T-helper 2 cell (primary cell): ENCODE measurements at places on chromosomes 5 and 9.

DNA sequence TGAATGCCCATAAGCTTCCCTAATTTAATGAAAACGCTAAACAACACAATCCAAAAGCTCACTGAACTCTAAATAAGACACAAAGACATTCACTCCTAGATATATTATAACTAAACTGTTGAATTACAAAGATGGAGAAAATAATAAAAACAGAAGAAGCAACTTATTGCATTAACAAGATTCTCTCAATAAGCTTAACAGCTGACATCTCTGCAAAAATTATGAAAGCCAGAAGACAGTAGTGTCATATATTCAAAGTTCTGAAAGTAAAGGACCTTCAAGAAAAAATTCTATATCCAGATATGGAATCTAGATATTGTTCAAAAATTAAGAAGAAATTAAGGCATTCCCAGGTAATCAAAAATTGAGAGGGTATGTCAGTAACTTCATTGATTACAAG lies 957.8 kb upstream of the TYRP1 start:
- DNase-seq: no peak

DNA sequence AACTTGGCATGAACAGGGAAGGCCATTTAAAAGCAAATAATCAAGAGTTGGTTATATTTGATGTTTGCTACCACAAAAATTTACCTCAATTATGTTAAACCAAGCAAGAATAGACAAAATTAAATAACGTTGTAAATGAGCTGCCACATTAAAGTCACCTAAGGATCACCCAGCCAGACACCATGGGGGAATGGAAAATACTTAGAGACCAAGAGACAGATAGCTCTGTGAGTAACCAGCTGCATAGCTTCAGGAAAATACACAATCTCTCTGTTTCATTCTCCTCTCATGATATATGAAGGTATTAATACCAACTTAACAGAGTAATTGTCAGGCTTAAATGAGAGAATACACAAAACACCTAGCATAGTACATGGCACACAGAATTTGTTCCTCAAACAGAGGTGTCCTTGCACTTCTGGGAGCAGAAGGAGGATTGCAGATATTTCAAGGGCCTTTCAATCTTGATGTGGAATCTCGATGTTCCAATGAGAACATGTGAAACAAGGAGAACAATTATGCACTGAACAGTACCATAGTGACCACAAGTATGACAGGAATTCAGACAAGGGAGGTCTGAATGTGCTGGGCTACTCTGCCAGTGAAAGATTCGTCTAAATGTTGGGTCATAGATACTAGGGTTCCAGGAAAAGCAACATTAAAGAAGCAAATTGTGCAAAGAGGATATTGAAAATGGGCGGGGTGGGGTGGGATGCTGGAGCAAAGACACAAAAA lies 18.6 kb downstream of the JAKMIP2 start:
- no peak for DNase-seq

DNA sequence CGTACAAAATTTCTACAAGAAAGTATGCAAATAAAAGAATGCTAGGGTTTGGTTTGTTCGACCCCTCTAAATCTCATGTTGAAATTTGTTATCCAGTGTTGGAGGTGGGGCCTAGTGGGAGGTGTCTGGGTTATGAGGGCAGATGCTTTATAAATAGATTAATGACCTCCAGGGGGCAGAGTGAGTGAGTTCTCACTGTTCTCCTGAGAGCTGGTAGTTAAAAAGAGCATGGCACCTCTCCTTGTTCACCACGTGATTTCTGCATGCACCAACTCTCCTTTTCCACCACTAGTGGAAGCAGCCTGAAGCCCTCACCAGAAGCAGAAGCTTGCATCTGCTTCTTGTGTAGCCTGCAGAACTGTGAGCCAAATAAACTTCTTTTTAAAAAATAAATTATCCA lies 50.4 kb upstream of the FAM170A start:
- DNase-seq: no peak

- no peak for DNase-seq
Observed at GRCh38 chr5:168404365-168404764, 81.9 kb upstream of the RARS1 start.

- no peak for DNase-seq
Observed at GRCh38 chr5:149005077-149005892, 57.6 kb downstream of the SH3TC2 start.

DNA sequence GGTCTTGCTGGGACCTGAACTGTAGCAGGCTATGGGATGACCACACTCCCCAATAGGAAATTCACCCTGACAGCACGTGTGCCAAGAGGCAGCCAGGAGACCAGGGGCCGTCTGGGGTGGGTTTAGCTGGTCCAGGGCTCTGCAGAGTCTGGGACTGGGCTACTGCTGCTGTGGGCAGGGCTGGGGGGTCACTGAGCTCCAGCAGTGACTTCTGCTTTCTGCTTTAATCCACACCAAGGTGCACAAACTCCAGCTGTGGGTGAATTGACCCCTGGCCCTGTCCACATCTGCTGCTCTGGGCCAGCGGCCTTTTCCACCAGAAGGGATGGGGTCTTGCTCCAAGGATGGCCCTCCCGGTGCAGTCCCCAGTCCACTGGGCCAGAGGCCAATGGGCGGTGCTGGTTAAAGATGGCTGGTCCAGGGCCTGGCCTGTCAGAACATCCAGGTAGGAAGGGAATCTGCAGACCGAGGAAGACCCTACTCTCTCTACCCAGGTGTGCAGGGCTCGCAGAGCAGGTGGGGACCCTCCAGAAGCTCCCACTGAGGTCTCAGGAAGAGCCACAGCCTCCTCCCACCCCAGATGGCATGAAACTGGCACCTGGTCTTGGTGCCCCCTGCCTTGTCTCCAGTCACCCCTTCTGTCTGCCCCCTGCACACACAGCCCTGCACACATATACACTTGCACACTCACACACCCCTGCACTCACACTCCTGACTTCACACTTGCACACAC lies 28.0 kb downstream of the GLT6D1 start:
- no peak for DNase-seq

DNA sequence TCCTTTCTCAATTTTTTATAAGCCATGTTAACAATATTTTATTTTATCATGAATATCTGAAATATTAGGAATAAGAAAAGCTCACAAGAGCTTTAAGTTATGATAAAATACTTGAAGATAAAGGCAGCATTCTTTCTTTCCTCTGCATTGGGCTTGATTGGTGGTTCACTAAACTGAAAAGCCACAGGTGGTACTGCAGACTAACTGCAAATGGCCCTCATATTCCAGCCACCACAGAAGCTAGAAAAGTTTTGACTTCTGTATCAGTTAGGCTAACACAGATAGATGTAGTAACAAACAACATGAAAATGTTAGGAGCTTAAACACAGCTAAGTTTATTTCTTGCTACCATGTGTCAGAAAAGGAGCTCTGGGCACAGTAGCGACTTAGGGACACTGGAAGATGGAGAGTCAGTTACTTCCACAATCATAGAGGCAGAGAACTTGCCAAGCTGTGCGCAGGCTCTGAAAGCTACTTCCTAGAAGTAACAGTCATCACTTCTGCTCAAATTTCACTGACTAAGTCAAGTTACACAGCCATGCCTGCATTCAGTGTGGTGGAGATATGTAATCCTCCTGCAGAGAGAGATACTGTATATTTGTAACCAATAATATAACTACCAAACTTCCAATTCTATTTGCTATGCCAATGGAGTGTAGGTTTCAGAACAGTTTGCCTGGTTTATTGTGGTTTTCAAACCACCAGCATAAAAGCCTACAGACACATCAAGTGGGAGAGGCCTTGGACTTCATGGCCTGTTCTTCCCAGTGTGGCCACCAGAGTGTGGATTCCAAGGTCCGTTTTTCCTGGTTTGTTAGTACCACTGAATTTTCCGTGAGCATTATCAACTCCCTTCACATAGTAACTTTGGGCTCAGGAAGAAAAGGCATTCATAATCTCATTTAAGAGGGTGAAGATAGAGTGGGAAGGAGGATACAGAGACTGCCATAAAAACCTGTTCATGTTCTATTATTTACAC lies 268.3 kb downstream of the PJA2 start:
- DNase-seq: no peak

- no peak for DNase-seq
Observed at GRCh38 chr5:180128671-180129261, 57.2 kb upstream of the RNF130 start.

GRCh38 chr5:150788977-150789376 lies 10.4 kb downstream of the SMIM3 start:
- no peak for DNase-seq

GRCh38 chr9:33233626-33234342 lies 6.2 kb upstream of the SPINK4 start:
- no peak for DNase-seq

DNA sequence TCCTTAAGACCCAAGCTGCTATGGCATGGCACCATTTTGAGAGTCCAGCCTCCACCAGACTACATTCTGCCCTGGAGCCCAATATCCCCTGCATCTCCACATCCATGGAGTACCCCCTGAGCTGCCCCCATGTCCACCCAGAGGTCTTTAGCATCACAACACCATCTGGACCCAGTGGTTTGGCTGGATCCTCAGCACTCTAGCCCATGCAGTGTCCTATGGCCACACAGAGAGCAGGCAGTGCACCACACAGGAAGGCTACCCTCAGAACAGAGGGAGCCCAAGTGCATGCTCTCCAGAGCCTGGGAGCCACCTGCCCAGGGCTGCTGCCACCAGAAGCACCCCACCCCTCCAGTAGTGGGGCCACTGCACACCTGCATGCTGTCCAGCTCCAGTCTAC lies 18.6 kb upstream of the DAP start:
- no peak for DNase-seq

GRCh38 chr9:122767817-122768216 lies 20.9 kb upstream of the OR5C1 start:
- DNase-seq: no peak

- DNase-seq: no peak
Observed at GRCh38 chr5:121313886-121314285, 537.8 kb upstream of the FTMT start.

DNA sequence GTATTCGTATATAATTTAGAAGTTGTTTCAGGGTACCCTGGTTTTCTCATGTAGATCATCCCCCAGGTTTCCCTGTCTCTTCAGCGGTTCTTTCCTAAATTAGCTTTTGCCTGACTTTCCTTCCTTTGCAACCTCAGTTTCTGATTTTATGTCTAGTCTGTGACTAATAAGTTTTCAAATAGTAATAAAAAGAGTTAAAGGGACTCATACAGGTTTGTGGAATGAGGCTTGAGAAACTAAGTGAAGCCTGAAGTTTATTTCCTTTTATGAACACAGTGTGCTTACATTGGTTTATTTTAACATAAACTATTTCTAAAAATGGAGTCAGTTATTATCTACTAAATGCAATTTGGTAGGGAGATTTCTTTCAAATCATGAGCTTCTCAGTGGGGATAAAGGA lies 96.8 kb downstream of the TRIO start:
- DNase-seq: no peak

- no peak for DNase-seq
Observed at GRCh38 chr9:112755675-112756074, 5.1 kb downstream of the SNX30 start.

DNA sequence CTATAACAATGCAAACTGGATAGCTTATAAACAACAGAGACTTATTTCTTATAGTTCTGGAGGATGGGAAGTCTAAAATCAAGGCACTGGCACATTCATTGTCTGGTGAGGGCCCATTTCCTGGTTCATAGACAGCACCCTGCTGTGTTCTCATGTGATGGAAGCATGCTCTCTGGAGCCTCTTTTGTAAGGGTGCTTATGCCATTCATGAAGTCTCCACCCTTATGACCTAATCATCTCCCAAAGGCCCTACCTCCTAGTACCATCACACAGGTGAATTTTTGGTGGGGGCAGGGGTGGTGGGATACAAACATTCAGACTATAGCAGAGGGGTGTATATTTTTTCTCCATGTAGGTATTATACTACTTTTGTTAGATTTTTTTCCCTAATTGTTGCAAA lies 92.4 kb downstream of the UNC13B start:
- DNase-seq: no peak

DNA sequence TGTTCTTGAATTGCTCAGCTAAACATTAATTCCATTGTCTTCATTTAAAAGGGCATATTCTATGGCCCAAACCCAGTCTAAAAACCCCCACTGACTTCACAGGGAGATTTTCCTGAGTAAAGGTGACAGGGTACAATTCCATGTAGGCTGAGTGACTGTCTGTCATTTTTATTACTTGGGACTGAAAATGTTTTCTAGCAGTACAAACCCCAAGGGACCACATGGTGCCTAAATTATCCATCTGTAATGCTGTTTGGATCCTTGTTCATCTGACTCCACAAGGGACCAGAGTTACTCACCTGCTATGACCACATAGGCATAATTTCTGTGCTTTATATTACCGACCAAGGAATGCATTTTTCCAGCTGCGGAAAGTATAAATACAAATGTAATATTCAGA lies 349.1 kb downstream of the ZNF608 start:
- DNase-seq: no peak

- DNase-seq: no peak
Observed at GRCh38 chr5:20113031-20113715, 125.2 kb upstream of the CDH18 start.

DNA sequence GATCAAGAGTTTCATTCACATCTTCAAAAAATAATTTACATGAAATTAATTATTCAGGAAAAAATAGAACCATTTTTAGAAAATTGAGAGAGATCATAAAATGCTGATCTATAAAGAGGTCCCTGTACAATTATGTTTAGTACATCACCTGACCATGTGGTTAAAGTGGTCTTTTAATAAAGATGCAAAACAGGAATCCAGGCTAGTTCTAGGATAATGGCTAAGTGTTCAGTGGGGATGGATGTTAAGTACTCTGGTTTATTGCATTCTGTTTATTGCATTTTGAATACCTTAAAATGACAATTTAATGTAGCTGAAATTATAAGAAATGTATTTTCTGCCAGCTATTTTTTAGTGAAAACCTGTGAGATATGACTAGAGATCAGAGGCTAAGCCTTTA lies 72.0 kb upstream of the SMC2 start:
- no peak for DNase-seq

DNA sequence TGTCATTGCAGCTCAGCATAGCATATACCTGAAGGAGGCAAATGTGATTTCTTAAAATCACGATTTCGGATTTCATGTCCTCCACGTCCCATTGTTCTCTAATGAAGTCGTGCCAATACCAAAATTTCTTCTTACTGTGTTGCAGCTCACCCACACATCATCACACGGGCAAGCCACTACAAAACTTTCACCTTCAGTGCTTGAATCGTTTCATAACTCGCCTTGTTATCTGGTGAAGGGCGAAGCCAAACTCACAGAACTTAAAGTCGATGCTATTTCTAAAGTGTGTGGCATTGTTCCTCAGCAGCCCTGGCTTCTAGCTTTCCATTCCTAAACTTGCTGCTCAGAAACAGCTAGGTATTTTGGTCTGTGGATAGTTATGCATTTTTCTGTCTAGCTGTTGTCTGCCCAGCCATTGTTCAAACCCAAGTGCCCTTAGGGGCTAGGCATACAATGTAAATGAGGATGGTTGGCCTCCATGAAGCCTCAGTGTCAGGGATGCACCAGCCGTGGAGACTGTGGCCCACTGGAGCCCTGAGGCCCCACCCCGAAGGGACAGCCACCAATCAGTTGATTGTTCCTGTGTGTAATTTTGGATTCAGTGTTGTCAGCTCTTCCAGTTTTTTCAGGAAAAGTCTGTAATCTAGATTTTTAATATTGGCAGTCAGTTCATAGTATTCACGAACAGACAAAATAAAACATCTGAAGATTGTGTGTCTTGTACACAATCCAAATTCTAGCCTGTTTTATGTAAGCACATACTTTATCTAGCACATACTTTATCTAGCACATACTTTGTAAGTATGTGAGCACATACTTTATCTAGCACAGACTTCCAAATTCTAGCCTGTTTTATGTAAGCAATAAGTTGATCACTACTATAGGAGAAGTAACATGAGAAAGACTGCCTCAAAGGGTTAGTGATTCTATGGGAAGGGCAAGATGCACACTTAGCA lies 112.8 kb downstream of the DAPK1 start:
- DNase-seq: no peak

- DNase-seq: no peak
Observed at GRCh38 chr5:146079695-146080373, 25.5 kb downstream of the PLAC8L1 start.
